ENCODE measurements at places on chromosomes 2 and 18.

DNA sequence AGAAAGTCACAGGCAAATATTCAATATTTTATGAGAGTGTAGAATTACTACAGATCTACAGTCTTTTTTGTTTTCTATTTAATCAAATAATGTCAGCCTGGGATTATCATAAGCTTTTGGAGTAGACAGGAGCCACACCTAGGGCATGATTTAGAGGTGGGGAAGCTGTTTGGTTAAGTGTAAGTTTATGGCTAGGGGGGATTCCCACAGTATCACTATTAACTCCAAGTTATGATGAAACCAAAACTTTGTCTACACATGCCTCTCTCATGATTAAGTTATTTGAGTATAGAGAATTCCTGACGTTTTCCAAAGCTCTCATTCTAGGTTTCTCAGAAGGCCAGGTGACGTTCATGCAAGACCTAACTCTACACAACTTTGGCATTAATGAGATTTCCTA lies 2.1 kb downstream of the SERPINB10 start:
- no peak for DNase-seq

- DNase-seq, result no peak
Measured at GRCh38 chr18:61334951-61335683, 1.9 kb downstream of the CDH20 start.

DNA sequence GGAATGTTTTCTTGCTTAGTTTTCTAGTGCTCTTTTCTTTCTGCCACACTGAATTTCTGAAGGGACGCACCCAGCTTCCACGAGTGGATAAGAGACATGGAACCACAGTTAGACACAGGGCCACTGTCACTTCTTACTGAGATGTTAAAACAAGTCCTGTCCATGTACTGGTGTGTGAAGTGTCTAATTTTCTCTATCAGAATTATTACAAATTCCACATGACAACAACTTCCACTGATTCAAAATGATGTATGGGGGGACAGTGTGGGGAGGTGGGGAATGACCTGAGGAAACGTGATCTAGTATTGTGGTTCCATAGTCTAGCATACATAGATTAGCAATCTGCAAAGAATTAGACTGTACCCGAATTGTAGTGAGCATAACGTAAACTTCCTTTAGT lies 169.6 kb downstream of the TMEM247 start:
- DNase-seq, result no peak

- no peak for DNase-seq
Measured at GRCh38 chr2:637406-637776, 39.8 kb downstream of the TMEM18 start.

GRCh38 chr2:240215676-240216051 lies 75.2 kb upstream of the OTOS start:
- peak; percentile 24 for DNase-seq

DNA sequence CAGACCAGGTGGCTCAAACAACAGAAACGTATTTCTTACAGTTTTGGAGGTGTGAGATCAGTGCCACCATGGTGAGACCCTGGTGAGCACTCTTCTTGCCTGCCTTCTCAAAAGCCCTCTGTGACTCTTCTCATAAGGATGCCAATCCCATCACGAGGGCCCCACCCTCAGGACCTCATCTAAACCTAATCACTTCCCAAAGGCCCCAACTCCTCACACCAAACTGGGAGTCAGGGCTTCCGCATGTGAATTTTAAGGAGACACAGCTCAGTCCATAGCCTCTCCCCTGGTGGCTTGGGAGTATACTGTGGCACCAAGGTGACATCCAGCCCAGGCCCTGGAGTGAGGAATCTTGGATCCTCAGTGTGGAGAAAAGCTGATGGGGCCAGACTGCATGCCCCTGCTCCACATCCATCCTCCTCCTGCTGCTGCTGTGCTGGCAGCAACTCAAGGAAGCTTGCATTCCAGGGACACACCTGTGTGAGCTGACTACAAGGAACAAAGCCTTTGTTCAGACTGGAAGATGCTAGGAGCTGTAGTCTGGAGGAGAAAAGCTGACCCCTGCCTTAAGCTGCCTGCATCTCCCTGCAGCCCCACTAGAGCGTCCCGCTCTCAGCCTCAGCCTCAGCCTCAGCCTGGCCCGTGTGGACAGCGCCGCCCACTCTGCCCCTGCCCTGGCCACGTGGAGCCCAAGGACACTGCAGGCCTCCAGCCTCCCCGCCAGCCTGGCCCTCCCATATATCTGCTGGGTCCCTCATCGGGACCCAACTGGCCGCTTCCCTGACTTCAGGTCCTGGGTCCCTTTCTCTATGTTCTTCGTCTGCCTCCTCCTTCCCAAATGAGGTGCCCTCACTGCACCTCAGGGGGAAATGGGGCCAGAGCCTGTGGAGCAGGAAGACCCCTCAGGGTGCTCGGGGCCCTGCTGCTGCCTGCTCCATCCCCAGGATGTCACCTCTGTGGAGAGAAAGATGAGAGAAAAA lies 87.8 kb upstream of the RAB6C start:
- peak; percentile 8 for DNase-seq

DNA sequence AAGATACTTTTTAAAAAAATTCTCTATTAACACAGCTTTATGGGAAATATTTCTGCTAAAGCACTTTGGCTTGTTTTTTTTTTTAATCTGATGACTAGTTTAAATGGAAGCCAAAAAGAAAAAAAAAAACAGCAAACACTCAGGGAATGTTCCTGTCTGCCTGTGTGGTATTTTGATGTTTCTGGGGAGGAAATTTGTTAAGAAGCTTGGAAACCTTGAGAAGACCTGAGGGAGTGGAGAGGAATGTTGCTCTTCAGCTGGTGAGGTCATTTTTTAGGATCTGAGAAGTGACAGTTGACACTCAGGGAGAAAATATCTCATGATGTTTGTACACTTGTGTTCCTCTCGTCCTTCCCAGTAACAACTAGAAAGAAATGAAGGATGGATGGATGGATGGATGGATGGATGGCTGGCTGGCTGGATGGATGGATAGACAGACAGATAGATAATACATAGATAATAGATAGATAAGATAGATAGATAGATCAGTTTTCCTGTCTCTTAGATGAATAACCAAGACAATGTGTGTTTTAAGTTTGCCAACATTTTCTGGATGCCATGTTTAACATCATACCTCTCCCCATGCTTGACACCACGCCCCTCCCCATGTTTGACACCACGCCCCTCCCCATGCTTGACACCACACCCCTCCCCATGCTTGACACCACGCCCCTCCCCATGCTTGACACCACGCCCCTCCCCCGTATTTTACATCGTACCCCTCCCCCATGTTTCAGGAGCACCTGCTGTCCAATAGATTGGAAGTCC lies 84.8 kb downstream of the CTIF start:
- no peak for DNase-seq
